Activated CD8-positive, alpha-beta memory T cell treated with anti-CD3 and anti-CD28 coated beads for 1 hour (primary cell): ENCODE measurements at places on chromosomes 1 and 21.

DNA sequence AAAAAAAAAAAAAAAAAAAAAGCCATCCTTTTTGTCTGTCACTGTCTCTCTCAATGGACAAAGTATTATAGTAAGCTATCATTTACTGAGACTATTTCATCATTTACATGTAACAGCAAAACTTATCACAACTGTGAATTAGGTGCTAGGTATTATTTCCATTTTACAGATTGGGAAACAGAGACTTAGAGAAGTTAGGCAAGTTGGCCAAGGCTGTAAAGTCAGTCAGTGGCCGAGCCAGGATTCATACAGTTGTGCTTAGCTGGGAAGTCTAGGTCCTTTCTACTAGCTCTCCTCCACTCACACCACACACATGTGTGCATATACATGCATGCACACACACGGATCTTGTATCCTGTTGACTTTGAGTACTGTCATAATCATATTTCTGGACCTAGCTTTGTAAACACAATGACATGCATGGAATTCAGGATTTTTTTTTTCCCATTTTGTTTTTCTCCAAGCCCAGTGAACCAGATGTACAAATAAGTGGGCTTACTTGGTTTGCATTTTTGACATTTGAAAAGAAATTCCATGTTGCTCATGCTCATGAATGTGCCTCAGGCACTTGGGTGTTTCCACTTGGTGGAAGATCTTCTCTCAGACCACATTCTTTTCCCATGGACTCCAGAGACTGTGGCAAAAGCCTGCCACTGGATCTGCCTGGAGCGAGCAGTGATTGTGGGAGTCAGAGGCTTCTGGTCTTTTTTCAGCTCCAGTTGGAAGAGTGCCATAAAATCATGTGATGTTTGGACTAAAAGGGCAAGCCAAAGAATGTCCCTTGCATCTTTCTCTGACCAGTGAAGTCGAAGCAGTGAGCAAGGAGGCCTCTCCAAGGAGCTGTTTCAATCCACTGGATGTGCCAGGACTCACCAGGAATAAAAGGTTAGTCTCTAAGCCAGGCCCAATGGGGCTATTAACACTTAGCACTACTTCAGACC is 61.7 kb upstream of the DNAJC6 start:
- no peak for DNase-seq

DNA sequence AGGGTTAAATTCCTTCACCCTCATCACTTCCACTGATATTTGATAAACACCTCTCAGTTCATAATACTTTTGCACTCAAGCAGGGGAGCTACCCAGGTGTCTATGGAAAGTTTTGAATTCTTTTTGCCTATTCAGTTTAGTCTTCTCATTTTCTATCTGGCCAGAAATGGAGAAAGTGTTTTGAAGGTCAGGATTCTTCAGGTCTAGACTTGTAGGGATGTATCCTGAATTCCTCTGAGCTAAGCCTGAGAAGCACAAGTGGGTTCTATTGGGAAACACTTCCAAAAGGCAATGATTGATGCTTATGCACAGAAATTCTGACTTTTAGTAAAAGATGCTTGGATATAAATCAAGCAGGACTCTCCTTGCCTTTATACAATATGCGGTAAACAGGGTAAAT is 217.8 kb upstream of the HOOK1 start:
- no peak for DNase-seq

DNA sequence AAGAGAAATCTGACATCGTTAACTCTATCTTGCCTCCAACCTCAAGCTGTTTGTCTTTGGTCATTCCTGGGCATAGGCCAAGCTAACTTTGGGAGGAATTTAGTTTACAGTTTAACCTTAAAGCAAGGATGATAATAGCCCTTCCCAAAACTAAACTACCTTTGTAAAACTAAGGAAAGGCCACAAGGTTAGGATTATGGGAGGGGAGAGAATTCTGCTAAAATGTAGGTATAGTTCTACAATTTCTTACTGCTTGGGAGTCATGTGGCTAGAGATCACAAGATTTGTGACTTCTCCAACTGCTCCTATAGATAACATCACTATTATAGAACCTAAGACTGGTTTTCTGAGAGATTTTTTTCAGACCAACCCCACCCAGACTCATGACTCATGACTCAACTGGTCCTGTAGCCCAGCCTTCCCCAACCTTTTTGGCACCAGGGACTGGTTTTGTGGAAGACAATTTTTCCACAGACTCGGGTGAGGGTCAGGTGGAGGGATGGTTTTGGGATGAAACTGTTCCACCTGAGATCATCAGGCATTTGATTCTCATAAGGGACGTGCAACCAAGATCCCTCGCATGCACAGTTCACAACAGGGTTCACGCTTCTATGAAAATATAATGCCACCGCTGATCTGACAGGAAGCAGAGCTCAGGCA is 70.7 kb upstream of the MUTYH start:
- no peak for DNase-seq

- DNase-seq = no peak
Measured at GRCh38 chr1:151325646-151326429, 1.4 kb downstream of the PI4KB start.

DNA sequence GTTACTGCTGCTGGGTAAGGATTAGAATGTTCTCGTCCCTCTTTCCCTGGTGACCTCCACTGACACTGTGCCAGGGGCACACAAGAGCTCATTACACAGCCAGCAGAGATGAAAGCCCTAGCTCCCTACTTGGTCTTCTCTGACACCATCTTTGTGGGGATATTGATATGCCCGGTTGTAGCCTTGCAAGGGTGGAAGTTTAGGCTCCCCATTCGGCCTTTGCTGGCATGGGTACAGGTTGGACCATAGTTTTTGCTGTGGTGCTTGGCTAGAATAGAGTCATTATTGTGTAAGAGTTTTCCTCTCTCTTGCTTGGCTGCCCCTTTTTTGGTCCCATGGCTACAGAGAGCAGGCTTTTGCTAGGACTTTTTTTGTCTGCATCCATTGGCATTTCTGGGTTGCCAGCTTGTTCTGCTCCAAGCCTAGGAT is 12.3 kb downstream of the RAB4A start:
- DNase-seq = no peak

- no peak for DNase-seq
Measured at GRCh38 chr1:165610866-165611265, 20.2 kb upstream of the MGST3 start.

DNA sequence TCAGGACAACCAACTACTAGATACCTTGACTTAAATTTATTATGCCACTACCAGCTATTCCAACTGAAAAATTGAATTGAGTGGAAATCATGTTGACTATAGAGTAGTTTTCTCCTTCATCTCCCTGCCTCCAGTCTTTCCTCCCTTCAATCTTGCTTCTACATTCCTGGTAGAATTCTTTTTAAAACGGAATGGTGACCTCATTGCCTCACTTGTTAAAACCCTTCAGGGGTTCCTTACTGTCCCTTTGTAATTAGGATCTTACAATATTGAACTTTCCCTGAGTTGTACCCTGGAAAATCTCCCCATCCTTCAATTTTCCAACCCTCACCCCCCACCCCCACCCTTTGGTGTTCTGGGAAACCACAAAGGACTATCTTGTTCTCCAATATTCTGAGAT is 82.8 kb upstream of the ZNF326 start:
- no peak for DNase-seq
